Activated CD8-positive, alpha-beta memory T cell treated with anti-CD3 and anti-CD28 coated beads for 1 hour (primary cell): ENCODE measurements at places on chromosomes 4 and X.

GRCh38 chrX:38438321-38438720, 85.9 kb downstream of the OTC start:
- DNase-seq: no peak

- DNase-seq: no peak
Observed at GRCh38 chr4:110503270-110504083, 27.5 kb downstream of the ENPEP start.

DNA sequence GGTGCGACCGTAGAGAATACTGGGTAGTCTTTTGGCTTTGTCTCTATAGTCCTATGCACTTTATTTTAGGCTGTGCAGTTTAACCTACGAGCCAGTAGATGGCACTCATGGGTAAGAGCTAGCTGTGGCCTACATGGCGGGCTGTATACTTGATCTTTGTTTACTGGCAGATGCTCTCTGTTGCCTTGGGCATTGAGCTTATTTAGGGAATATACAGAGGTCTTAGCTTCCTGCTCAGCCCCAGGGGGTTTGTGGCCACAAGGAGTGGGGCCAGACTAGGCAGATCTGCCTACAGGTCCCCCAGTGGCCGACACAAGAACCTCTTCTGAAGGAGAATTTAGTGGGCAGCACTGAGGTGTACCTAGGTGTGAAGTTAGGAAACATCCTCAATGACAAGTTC, 227.6 kb upstream of the HDX start:
- no peak for DNase-seq

DNA sequence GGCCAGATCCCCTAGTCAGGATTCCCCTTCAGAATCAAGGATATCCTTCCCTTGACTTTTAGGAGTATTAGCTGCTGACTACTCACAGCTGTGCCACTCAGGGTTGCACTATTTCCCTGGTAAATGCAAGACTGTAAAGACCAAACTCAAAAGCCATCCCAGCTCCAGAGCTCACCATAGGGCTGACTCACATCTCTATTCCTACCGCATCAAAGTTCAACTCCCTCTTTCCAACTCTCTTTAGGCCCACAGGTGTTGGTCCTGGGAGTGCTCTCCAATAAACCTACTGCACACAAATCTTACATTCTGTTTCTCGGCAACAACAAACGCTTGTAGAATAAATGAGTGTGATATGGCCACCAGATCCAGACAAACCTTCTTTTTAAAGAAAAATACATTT, 109.6 kb downstream of the PPP3CA start:
- DNase-seq: no peak

DNA sequence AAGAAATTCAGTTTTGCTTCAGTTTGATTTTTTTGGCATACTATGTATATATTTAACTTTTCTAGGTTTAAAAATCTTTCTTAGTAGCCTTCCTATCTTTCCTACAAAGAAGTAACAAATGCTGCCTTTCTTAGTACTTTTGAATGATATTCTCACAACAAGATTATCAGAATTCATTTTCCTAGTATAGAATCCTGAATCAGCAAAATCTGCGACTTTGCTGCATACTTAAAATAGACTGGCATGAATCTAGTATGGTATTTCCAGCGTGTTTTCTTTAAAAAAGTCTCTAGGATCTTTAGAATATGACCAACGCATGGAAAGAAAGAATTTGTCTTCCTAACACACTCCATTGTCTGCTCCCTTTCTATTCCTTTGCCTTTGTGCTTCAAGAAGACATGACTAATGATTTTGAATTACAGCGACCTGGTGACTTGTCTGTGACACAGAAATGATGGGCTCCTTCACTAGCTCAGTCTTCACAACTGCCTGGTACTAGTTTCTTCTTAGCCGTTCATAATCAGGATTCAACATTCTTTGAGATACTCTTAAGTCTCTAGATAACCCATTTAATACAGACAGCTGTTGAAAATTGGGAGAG, 349.8 kb downstream of the PPARGC1A start:
- DNase-seq: no peak
